ENCODE measurements at places on chromosomes 1 and 21.

GRCh38 chr21:21714426-21714825, 716.2 kb downstream of the NCAM2 start:
- DNase-seq: no peak

DNA sequence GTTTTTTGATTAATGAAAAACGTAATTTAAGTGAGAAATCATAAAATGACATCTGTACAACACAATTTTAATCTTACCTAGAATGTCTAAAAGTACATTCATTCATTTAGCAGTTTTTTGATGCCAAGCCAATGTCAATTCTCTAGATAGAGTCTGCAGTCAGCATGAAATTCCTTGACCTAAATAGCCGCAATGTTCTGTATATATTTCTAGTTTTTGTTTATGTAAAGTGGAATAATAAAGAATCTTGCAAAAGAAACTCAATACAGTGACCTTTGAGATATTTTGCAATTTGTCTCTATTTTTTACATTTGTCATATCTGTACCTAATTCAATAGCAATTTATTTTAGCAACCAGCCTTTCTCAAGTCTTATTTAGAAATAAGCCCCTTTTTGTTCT, 176.0 kb downstream of the ATP6V1G3 start:
- DNase-seq: no peak

DNA sequence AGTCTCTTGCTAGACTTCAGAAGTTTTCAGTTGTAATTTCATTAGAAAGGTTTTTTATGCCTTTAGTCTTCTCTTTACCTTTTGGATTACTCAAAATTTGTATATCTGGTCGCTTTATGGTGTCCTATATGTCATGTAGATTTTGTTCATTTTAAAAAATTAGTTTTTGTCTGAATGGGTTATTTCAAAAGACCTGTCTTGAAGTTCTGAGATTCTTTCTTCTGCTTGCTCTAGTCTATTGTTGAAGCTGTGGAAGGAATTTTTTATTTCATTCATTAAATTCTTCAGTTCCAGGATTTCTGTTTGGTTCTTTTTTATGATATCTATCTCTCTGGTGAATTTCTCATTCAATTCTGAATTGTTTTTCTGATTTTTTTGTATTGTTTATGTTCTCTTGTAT, 46.5 kb upstream of the GCLM start:
- DNase-seq: no peak

GRCh38 chr1:220565670-220566069, 37.7 kb downstream of the MARK1 start:
- no peak for DNase-seq

- DNase-seq: no peak
Measured at GRCh38 chr1:167676916-167677848, 44.6 kb upstream of the MPZL1 start.

- no peak for DNase-seq
Measured at GRCh38 chr1:94790246-94790645, 29.9 kb upstream of the SLC44A3 start.

DNA sequence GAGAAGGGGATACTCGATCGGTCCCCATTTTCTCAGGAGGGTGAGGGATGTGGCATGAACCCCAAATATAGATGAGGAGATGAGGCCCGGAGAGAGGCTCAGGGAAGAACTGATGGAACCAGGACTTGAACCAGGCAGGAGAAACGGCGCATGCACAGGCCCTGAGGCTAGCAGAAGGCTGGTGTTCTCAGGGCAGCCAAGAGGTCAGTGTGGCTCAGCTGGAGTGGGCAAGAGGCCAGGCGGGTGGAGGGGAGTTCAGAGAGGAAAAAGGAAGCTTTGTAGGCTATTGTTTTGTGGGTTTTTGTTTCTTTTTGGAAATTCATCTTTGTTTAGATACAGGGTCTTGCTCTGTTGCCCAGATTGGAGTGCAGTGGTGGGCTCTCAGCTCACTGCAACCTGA, 122.0 kb downstream of the LACTBL1 start:
- no peak for DNase-seq

GRCh38 chr21:45003331-45004058, 63.7 kb downstream of the SLX9 start:
- DNase-seq: no peak

Measured in GM19239 (cell line).